ENCODE measurements at places on chromosomes 7 and 10. TPM values are rescaled to one million over a fixed set of nuclear protein-coding genes. Genes with fewer than 3 reads are reported as not detected.

Gene SLIT1
- 0.39 TPM for total RNA-seq

Gene RHBDD2
- total RNA-seq = 199 TPM

Gene LBX1
- not detected for total RNA-seq

Gene A1CF
- total RNA-seq = not detected

Gene CYP2W1
- total RNA-seq = not detected

Gene ZNF239
- 0.63 TPM for total RNA-seq

Gene CRHR2
- not detected for total RNA-seq

Gene ABCC2
- 3.4 TPM for total RNA-seq

Gene NOS3
- total RNA-seq = 3.9 TPM

Gene INMT
- total RNA-seq = 0.36 TPM

Gene TACC2
- total RNA-seq = not detected

Gene AGR2
- total RNA-seq = not detected
